Non-pigmented ciliary epithelial cell (primary cell): ENCODE measurements at places on chromosomes 16 and 17.
A peak's percentile ranks its signal among the peaks of the same experiment; 100 is the strongest.

- DNase-seq: no peak
Measured at GRCh38 chr16:10253409-10253808, 71.2 kb upstream of the GRIN2A start.

- no peak for DNase-seq
Measured at GRCh38 chr17:2828397-2829038, 32.3 kb downstream of the RAP1GAP2 start.

DNA sequence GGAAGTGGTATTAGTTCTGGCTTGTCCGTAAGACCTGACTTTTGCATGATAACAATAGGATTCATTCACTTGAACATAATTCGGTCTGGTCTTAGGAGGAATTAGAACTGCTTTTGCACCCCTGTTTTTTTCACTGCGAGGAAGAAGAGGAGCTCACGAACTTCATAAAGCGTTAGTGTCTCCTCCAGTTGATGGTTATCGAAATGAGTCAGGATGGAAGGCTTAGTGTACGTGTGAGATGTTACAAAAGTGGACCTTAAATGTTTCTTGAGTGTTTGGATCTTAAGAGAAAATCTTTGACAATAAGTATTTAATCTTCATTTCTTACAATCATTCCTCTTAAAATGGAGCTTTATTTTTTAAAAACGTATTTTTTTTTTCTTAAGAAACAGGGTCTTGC, 52.8 kb downstream of the USP10 start:
- DNase-seq: no peak

- no peak for DNase-seq
Measured at GRCh38 chr16:58032710-58033293, 7.2 kb downstream of the MMP15 start.

DNA sequence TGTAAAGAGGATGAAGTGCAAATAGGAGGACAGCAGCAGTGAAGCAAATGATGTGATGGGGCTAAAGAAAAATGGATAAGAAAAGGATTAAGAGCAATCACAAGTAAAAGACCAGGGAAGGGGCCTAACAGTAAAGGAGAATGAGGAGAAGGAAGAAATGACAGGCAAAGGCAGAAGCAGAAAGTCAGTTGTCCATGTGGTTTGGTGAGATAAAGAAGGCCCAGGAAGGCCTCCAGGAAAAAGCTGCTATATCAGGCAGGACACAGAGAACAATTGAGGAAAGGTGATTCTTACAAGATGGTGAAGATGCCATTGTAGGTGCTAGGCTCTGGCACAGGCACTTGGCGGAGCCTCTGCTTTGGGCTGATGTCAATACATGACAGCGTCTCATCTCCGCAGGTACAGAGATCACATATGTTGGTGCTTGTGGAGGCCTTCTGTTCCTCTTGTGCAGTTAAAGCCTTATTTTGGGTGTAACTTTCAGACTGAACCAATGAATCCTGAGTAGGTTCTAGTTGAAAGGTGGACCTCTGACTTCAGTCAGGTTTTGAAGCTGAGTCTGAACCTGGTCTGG, 18.1 kb downstream of the RDM1 start:
- no peak for DNase-seq

DNA sequence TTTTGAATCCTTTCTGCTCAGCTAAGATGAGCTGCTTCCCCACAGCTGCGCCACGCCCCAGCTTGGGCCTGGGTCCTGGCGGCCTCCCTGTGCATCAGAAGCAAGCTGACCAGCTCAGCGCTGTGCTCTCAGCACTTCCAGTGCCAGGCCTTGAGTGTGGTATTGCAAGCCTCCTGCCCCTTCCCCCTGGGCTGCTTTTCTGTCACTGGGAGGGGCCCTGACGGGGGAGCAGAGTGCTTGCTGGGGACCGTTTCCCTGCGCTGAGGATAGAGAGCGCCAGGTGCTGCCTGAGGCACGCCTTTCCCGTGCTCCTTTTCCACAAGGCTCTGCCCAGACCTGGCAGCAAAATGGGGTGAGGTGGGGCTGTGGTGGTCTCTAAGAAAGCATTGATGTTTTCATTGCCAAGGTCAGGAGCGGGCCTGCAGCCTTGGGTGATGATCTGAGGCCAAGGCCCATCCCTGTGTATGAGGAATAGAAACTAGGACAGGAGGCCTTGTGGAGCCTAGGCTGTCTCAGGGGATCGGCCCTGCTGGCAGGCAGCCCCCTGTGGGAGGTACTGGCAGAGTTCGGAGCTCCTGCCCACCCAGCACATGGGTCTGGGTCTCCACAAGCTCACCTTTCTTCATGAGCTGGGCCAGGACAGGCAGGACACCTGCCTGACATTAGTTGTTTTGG, 29.7 kb downstream of the POLR3E start:
- no peak for DNase-seq

DNA sequence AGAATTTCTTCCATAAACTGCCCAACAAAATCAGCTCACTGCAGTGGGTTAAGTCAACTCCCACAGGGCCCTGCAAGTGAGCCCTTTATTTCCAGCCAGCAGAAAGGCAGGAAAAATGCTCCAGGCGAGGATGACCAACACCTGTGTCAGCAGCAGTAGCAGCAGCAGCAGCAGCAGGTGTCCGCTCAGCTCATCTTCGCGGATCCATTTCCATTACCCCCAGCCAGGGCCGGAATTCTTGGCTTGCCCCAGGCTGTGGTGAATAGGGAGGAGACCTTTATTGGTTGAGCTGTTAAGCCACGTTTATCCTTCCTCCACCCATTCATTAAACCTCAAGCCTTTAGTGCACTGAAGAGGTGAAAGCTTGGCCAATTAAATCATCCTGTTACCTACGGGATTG, 46.2 kb downstream of the MARCHF10 start:
- DNase-seq: no peak

- DNase-seq: no peak
Measured at GRCh38 chr17:58084317-58084981, 1.2 kb downstream of the DYNLL2 start.

GRCh38 chr17:53626286-53626685, 196.4 kb upstream of the KIF2B start:
- DNase-seq: peak; percentile 67

- no peak for DNase-seq
Measured at GRCh38 chr17:28518132-28518531, 12.0 kb downstream of the FOXN1 start.

DNA sequence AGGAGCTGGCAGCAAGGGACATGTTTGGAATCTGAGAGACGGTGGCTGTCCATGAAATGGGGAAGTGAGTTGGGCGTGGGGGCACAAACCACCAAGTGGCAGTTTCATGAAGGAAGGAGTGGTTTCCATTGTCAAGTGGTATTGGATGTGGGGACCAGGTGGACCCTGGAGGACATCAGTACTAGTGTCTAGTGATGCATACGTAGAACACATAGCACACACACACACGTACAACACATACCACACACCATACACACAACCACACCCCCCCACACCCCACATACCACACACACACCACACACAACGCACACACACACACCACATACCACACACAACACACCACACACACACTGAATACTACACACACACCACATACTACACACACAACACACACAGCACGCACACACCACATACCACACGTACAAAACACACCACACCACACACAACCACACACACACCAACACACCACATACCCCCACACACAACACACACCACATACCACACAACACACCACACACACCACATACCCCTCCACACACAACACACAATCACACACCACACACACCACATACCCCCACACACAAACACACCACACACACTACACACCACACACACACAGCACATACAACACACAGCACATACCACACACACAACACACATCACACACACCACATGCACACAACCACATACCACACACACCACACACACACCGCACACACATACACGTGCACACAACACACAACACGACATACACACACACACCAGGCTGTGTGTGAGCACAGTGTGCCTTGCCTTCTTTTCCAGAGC, 41.1 kb upstream of the GSE1 start:
- DNase-seq: no peak

- no peak for DNase-seq
Measured at GRCh38 chr17:3678095-3678820, 9.6 kb downstream of the EMC6 start.

DNA sequence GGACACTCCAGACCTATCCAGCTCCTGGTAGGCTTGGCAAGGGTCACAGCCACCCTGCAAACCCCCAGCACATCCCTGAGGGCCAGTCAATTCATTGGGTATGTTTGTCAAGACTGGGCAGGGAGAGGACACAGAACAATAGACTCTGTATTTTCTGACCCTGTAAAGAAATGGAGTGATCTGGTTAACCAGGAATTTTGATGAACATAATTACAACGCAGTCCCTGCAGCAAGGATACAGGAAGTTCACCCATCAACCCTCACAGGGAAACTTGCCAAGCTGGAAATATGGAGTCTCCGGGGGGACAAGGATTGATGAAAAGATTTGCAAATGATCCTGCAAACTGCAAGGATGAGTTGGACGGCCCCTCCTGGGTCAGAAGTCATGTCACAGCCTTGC, 126.1 kb upstream of the RCVRN start:
- no peak for DNase-seq

DNA sequence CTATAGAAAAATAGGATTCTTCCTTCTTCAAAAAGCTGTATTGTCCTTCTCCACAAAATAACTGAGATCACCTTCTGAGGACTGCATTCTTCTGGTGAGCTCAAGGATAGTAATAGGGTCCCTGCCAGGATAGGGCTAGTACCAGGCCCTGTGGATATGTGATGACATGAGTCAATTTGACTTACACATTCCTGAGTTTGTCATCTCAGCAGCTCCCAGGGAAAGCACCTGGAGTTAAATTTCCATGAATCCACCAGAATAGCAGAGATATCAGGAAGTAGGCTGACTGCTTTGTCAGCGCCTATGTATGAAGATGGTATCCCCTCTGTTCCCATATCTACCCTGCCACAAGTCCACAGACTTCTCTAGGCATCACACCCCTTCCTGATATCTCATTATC, 225.8 kb downstream of the PMP22 start:
- DNase-seq: no peak

DNA sequence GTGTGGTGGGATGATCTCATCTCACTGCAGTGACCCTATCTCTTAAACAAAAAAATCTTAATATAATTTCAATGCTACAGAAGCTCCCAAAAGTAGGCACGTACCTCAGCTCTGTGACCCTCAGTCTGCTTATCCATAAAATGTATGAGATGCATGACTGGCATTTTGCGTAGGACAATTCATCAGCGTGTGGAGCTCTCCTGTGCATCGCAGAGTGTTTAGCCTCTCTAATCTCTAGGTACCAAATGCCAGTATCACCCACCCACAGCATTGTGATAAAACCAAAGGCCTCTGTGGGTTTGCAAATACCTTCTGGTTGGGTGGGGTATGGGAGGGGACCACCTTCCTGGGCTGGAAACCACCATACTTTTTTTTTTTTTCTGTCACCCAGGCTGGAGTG, 19.0 kb upstream of the TUBG2 start:
- DNase-seq: no peak

DNA sequence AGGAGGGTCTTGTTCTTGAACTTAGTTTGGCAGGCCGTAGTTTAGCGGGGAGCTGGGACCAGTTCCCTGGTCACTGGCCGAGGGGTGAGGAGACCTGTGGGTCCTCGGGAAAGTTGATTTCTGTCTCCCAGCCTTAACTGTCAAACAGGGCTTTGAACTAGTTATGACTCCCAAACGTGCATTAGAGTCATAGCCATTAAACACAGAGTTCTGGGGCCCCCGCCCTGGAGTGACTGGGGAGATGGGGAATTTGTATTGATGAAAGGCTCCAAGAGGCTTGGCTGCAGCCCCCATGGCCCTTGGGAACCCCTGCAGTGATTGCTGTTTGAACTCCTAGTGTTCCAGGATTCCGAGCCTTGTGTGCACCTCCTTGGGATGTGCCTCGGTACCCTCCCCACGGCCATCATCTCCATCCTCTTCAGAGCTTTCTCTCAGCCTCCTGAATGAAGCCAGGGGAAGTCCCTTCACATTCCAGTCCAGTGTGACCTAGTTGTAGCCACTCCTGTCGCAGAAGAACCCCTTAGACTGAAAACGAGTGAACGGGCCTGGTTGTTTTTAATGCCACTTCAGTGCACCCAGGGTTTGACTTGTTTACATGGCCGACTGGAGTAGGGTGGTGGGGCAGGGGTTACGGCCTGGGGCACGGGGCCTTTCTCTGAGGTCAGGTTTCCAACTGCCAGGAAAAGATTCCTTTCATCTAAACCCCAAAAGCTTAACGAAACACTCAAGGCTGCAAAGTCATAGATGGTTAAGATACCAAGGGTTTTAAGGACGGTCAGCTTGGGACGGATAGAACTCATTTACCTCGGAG, 1.4 kb downstream of the MPRIP start:
- no peak for DNase-seq

DNA sequence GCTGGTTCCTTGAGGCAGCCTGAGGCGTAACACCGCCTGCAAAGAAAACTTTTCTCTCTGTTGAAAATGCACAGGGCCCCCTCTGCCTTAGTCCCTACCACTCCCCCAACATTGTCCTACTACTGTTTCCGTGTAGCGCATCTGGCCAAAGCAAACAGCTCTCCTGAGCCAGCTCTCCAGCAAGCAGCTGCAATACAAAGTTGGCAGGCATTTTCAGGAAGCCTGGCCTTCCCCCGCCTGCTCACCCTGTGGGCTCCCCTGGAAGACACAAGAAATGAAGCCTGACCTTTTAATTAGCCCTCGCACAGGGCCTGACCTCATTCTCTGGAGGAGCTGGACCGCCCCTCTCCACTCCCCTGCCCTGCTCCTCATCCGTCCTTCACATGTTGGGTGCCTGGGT, 66.7 kb downstream of the SOX9 start:
- no peak for DNase-seq

DNA sequence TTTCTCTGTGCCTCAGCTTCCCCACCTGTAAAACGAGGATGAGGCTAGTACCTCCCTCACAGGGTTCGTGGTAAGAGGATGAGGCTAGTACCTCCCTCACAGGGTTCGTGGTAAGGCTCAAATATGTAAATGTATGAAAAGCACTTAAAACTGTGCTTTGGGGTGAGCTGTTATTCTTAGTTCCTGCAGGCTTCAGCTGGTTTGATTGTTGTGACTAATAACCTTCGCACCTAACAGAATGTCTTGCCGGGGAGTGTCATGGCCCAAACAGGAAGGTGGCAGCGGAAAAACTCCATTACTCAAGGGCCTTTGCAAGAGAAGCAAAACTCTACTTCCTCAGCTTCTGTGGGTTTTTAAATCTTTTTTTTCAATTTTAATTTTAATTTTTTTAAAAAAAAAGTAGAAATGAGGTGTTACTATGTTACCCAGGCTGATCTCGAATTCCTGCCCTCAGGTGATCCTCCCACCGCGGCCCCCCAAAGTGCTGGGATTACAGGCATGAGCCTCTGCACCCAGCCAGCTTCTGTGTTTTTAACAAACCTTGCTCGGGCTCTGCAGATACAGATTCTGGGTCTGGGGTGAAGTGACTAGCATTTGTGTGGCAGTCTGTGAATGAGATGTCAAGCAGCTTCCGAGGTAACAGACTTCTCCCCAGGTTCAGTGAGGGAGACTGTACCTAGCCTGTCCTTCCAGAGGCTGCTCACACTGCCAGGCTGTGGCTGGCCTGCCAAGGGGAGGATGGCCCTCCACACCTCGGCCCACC, 103.0 kb downstream of the RAB11FIP4 start:
- no peak for DNase-seq

DNA sequence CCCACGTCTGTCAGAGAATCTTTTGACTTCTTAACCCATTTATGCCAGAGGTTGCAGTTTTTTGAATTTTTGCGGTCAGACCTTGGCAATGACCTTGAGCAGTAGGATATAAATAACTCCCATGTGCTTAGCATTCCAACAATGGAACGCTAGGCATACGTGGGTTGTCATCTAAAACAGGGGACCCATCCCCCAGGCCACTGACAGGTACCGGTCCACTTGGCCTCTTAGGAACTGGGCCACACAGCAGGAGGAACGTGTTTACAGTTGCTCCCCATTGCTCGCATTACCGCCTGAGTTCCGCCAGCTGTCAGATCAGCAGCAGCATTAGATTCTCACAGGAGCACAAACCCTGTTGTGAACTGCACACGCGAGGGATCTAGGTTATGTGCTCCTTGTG, 76.8 kb upstream of the LGALS9 start:
- no peak for DNase-seq
